ENCODE measurements at places on chromosomes 16 and 17. TPM values are rescaled to one million over a fixed set of nuclear protein-coding genes. Genes with fewer than 3 reads are reported as not detected.

- no peak for DNase-seq
These were observed 2.2 kb downstream of the IL34 start for GRCh38 chr16:70648606-70649005.

- no peak for DNase-seq
These were observed 13.9 kb upstream of the MLLT6 start for GRCh38 chr17:38691154-38691553.

- DNase-seq = no peak
These were observed 15.3 kb downstream of the NUFIP2 start for GRCh38 chr17:29278692-29279091.

GAST gene
- not detected for polyA plus RNA-seq
